ENCODE measurements at places on chromosomes 4 and X.

GRCh38 chrX:68763481-68763880 is 65.3 kb upstream of the EFNB1 start:
- DNase-seq, result no peak

- no peak for DNase-seq
Observed at GRCh38 chrX:95350774-95351488, 1333.7 kb upstream of the DIAPH2 start.

DNA sequence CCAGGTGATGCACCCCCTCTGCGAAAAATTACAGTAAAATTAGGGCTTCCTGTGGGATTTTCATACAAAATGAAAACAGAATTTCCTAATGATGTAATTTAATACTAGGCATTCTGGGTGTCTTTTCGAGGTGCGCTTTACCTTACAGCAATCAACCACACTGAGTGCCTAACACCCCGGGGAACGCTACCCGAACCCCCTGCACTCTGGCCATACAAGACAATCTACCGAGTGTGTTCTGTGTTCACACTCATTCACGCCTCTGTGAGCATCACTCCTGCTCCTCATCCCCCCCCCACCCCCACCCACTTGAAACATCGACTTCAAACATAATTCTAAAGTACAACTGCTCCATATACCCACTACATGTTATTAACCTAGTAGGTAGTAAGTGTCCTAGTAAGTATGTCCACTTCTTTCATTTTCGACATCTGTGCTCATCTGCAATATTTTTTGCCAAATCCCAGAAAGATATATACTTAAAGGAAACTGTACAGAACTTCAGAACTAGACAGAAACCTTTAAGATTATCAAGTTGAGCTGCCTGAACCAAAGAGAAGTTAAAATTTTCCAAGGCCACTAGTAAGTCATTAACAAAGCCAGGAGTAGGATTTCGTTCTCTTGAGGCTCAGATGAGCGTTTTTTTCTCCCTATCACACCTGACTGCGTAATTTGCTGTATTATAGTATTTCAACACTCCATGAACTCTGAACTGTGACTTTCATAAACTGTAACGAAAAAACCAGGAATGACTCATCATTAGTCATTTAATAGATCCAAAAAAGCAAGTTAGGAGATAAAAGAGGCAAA is 80.0 kb downstream of the FAT1 start:
- no peak for DNase-seq

GRCh38 chrX:46572340-46572936 is 1.1 kb upstream of the CHST7 start:
- no peak for DNase-seq

DNA sequence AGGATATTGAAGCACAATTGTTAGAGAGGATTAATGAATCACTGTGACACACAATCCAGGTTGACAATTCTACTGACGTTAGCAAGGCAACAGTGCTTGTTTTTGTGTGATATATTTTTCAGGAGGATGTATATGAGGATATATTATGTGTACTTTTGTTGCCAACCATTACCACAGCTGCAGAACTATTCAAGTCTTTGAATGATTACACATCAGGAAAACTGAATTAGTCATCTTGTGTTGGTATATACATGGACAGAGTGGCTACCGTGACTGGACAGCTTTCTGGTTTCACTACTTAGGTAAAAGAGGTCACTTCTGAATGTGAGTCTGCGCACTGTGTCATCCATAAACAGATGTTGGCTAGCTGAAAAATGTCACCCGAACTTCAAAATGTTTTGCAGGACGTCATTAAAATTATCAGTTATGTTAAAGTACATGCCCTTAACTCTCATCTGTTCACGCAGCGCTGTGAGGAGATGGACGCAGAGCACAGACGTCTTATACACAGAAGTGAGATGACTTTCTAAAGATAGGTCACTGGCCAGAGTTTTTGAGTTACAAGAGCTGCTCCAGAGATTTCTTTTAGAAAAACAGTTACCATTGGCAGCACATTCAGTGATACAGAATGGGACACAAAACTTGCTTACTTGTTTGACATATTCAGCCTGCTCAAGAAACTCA is 69.0 kb downstream of the MRPL1 start:
- no peak for DNase-seq

GRCh38 chrX:105876658-105877057 is 54.3 kb downstream of the NRK start:
- no peak for DNase-seq

- DNase-seq, result no peak
Observed at GRCh38 chr4:96955226-96955625, 1115.3 kb downstream of the PDHA2 start.

DNA sequence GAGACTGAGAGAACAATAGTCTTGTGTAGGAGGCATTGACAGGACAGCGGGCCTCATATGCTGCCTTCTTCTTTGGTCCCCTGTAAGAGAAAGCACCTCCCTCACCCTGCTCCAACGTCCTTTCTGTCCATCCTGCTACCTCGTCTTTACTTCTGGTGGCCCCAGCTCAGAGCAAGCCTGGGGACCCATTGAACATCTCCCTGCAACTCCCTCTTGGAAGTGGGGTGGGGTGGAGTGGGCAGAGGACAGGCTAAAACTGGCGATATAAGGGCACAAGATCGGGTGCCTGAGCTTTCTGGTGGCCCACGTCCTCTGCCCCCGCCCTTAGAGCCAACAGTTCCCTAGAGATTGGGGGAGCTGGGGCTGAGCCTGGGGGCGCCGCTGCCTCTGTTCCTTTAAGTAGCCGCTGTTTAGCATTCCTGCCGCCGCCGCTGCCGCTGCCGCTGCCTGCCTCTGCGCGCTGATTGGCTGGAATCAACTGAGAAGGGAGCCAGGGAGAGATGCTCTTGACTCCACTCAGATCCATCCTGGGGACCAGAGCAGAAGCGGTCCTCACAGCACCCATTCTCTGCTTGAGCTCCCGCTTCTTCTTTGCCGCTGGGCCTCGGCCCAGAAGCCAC is at the start of gene DLG3:
Gene DLG3, plus strand, starts transcription at position 510 of the 620 bp plus-strand sequence. CDS start 367 bp downstream, outside the sequence.
- DNase-seq, result no peak

DNA sequence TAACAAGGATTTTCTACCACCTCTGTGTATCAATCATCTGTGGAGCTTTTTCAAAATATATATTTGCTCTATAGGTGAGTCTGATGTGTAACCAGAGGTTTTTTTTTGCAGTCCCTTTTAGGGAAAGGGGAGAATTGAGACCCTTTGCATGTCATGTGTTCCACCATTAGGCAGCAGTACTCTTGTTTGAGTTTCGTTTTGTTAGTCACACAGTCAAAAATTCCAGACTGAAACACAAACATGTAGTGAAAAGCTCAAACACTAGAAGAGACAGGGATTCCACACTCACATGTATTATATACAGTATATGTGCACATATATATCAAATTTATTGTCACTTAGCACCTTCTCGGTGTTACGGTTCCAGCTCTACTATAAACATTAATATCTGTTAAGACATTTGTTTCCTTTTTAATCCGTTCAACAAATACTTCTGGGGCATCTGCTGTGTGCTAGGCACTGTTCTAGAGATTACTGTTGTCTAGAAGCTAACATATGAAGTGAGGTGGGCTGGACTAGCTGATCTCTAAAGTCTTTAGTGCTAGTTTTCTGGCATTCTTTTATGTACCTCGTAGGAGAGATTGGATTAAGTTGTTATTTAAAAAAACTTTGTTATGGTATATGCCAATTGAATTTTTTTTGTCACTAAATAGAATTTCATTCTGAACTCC is 5.5 kb downstream of the USP9X start:
- DNase-seq, result no peak

DNA sequence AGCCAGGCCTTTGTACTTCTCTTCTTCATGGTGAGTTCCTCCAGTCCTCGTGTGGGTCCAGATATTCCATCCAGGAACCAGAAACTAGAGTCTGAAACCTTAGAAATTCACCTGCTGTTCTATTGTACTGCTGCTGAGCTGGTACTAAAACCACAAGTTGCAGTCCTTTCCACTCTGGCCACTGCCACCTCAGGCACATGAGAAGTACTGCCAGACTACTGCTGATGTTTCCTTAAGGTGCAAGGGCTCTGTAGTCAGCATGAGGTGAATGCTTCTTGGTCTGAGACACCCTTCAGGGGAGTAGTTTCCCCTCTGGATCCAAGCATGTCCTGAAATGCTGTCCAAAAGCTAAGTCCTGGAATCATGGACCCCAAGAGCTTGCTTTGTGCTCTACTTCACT is 399.6 kb upstream of the CT83 start:
- DNase-seq, result no peak

DNA sequence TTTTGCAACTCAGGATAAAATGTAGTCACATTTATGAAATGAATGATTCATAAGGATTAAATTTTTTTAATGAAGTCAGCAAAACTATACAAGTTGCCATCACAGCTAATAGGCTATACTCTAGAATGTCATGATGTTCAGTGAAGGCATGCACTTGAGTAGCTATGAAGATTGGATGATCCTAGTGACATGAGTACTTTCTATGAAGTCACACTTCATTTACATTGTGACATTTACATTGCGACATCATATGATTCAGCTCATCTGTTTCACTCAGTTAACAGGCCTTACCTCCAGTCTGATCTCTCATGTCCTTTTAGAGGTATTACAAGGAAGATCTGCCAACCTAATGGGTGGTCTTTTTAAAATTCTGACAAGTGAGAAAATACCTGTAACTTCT is 82.7 kb upstream of the FGF13 start:
- no peak for DNase-seq

GRCh38 chr4:172794307-172794703 is 374.3 kb upstream of the GALNT7 start:
- DNase-seq, result no peak

DNA sequence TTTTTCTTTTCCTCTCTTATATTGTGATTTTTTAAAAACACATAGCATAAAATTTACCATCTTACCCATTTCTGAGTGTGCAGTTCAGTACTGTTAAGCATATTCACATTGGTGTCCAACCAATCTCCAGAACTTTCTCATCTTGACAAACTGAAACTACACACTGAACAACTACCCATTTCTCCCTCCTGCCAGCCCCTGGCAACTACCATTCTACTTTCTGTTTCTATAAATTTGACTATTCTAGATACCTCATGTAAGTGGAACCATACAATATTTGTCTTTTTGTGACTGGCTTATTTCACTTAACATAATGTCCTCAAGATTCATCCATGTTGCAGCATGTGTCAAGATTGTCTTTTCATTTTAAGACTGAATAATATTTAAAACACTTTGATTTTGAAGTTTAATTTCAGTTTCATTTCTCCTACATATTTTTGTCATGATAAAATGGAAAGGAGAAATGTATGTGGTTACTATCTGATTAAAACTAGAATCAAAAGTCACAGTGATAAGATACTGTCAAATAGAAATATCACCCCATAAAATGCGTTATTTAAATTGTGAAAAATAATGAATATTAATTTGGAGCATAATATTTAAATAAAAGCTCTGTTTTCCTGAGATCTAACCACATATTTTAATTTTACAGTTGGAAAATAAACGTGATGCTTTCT is 122.8 kb downstream of the DIPK2B start:
- DNase-seq, result no peak

- no peak for DNase-seq
Observed at GRCh38 chr4:17912011-17912410, 101.2 kb downstream of the NCAPG start.

- DNase-seq, result no peak
Observed at GRCh38 chr4:89737888-89738287, 99.1 kb downstream of the SNCA start.

- no peak for DNase-seq
Observed at GRCh38 chr4:94507281-94507680, 55.5 kb downstream of the PDLIM5 start.

DNA sequence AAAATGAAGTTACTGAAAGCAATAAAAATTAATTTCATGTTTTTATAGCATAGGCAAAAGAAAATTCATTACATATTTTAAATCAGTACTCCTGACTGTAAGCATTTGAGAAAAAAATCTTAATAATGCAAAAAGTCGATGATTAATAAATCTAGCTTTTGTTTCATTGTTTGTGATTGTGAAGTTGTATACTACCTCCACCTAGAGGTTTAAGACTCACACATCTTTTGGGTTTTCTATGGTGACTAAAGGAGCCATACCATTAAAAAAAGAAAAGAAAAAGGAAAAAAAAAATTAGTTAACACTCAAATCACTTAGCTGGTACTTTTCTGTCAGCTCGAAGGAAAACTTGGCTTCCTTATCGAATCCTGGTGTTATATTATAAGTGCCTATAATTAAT is 2.0 kb downstream of the GABRA2 start:
- no peak for DNase-seq

GRCh38 chr4:158609116-158609515 is 62.6 kb downstream of the C4orf46 start:
- DNase-seq, result no peak

GRCh38 chr4:108118505-108118904 is 50.2 kb downstream of the LEF1 start:
- DNase-seq, result no peak

- DNase-seq, result no peak
Observed at GRCh38 chr4:71520850-71521249, 182.0 kb downstream of the SLC4A4 start.

- no peak for DNase-seq
Observed at GRCh38 chrX:38916801-38917200, 115.5 kb downstream of the MID1IP1 start.

- no peak for DNase-seq
Observed at GRCh38 chr4:76689145-76689817, 208.7 kb downstream of the SOWAHB start.

DNA sequence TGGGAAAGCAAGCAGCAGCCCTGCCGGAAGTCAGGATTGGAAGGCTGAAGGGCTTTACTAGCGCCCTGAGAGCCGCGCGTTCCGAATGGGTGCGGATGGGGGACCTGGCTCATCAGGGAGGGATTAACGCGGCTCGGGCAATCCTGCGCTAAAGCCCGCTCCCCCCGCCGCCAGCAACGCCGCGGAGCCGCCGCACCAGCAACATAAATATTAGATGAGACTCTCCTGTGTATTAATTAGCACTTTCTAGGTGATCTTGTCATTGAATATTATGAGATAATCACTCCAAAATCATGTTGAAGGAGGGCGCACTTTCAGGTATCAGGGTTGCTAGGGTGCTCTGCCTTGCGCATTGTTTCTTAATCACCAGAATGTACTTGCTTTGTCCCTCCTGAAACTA is 357.2 kb upstream of the FAM241A start:
- DNase-seq, result no peak

- DNase-seq, result no peak
Observed at GRCh38 chr4:120299631-120300030, 233.0 kb upstream of the MAD2L1 start.

- no peak for DNase-seq
Observed at GRCh38 chr4:11599064-11599463, 170.4 kb upstream of the HS3ST1 start.

- DNase-seq, result no peak
Observed at GRCh38 chr4:85573270-85573669, 98.3 kb downstream of the ARHGAP24 start.

GRCh38 chrX:136784231-136784630 is 3.5 kb upstream of the ARHGEF6 start:
- DNase-seq, result no peak

DNA sequence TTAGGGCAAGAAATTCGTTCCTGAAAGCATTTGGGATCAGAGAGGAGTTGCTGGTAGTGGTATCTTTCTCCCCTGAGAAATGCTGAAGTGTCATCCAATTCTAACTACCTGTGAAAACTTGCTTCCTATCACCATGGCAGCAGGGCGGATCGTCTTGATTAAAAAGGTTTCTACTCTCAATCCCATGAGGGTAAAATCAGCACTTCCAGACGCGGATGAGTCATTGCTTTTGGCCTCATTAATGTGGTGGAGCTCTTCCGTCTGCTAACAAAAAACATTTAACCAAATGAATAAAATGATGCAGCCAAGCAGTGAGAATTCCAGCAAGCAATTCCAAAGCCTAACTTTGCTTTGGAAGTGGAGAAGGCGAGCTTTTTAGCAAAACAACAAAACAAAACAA is 325.6 kb downstream of the CAMK2D start:
- no peak for DNase-seq

Measured in stimulated activated CD8-positive, alpha-beta memory T cell treated with anti-CD3 and anti-CD28 coated beads, Interleukin-2, amount 100 ng/mL, for 1 hour (primary cell).